CD8-positive, alpha-beta T cell (primary cell): ENCODE measurements at places on chromosomes 3 and 15. TPM values are rescaled to one million over a fixed set of nuclear protein-coding genes. Genes with fewer than 3 reads are reported as not detected.

GP5 gene
- 2.5 TPM for total RNA-seq

DNA sequence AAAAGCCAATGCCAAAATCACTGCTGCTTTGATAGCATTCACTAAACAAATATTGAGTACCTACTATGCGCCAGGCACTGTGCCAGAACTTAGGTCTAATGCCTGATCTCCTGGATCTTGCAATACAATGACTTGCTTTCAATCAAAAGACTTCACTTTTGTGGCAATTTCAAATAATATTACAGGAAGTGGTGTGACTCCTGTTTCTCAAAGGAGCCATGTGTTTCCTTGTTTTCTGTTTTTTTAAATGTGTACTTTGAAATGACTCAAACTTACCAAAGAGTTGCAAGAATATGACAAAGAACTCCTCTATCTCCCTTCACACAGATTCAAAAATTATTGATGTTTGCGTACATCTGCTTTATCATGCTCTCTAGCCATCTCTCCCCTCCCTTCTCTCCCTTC is 18.3 kb downstream of the OSBPL10 start:
- no peak for DNase-seq

DNA sequence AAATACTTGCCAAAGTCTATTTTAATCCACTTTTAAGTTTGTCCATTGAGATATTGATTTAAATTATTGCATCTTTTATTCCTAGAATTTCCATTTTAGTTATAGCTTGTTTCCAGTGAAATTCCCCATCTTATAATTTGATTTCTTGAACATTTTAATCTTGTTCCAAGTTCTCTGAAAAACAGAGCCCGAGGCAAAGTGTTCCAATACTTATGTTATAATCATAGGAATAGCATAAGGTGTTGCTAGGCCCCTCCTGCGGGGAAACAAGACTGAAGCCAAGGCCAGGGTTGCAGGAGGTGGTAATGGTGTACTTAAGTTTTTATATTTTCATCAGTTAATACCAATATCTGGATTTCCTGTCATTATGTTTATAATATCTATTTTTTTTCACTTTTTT is 226.6 kb downstream of the ADAMTSL3 start:
- no peak for DNase-seq

CYP1A1 gene
- total RNA-seq = not detected

FRMD5 gene
- not detected for total RNA-seq

GRCh38 chr15:50652671-50653070 is 33.9 kb downstream of the TRPM7 start:
- no peak for DNase-seq

ECE2 gene
- not detected for total RNA-seq

DNA sequence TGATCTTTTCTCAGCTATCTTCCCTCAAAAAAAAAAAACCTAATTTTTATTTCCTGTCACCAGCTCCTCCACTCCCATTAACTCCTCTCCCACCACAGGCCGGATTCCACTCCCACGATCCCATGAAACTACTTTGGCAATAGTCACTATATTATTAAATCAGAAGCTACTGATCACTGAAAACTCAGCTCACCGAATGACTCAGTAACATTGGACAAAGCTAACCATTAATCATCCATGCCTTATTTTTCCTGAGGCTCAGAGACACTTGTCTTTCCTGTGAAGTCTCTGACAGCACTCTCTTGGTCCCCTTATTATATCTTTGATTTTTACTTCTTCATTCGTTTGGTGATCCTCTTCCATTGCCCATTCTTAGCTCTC is 260.2 kb downstream of the CGGBP1 start:
- DNase-seq = no peak

DNASE1L3 gene
- total RNA-seq = not detected

DUOX1 gene
- not detected for total RNA-seq

DNA sequence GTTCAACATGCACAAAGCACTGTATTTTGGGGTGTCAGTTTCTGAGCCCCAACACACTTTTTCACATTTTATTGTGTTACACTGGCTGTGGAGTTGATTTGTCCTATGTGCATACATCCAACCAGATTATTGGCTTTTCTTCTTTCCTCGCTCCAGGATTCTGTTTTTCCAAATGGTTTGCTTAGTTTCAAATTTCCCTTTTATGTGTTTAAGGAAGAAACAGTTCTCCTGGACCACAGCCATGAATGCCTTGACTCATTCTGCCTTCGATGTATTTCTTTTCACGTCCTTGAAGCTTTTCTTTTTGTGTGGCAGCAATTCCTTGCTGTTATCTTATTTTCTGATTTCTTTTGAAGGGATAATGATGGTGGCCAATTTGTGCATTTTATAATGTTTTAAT is 53.8 kb downstream of the CACNA2D3 start:
- no peak for DNase-seq

GRCh38 chr15:57532731-57533447 is 58.8 kb upstream of the MYZAP start:
- no peak for DNase-seq

GRCh38 chr3:16290007-16290826 is 25.2 kb downstream of the OXNAD1 start:
- peak; percentile 64 for DNase-seq

GRCh38 chr3:69547461-69547880 is 161.6 kb upstream of the FRMD4B start:
- DNase-seq = no peak

MESP2 gene
- not detected for total RNA-seq

SLC24A5 gene
- not detected for total RNA-seq

GRCh38 chr3:87413814-87414213 is 137.4 kb upstream of the POU1F1 start:
- DNase-seq = no peak

DNA sequence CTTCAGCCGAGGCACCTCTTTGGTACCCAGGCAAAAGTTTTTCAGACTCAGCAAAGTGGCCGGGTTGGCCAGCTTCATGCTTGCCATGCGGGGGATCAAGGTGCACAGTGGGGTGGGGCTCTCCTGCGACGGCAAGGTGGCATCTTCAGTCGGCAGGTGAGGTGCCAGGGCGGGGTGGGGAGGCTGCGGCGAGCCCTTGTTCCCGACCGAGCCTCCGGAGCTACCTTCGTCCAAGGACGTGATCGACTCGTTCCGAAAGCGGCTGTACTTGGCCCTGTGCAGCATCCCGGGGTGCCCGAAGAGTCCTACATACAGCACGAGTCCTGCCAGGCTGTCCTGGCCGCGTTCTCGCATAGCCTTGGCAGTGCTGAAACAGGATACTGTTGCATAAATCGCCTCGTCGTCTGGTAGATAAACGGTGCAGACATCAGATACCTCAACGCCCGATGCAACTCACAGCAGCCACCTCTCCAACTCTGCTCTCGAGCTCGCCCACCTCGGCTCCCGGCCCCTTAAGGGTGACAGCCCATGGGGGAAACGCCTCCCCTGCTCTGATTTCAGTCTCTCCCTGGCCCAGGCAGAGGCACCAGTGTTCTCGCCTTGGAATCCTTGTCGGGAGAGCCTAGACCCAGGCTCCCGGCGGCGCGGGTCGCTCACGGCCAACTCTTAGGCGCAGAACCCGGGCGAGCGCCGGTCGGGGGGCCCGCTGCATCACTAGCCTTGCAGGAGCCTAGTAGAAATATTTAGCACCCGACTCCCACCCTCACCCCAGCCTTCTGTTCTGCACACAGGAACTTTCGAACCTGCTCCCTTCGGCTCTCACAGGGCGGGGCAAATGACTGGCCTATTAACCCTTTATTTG is 826 bp downstream of the SHC4 start:
- DNase-seq = no peak

PHLDB2 gene
- total RNA-seq = 12.9 TPM

PLOD2 gene
- not detected for total RNA-seq

GRCh38 chr3:190912736-190913135 is 50.2 kb upstream of the GMNC start:
- no peak for DNase-seq

DNA sequence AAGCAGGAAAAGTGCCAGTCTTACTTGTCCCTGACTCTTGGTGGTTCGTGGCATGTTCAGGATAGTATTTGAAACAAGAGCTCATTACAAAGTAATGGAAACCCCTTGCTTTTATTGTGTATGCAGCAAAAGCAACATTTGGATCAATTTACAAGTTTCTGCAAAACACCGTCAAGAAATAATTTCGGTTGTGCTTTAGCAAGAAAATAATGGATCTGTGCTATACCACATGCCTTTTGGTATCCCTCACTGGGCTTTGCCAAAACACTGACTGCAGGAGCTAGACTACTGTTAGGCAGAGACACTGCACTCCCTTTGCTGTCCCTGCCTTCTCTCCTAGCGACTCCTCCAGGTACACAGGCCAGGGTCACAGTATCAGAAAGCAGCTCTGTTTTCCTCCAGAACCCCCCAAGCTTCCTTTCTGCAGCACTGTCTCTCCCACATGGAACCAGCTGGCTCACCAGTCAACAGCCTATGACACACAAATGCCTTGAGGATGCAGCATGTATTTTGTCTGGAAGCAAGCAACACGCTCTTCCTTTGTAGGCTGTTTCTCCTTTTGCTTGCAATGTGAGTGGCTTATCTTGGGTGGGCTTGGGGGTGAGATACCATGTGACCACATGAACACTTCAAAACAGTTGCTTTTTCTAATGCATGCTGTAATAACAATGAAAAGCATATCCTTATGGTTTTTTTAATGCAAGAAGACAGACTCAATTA is 111.4 kb downstream of the PGPEP1L start:
- no peak for DNase-seq
